ENCODE measurements at places on chromosomes 1 and 21.

GRCh38 chr1:190479050-190479397 is 1.4 kb upstream of the BRINP3 start:
- no peak for DNase-seq

DNA sequence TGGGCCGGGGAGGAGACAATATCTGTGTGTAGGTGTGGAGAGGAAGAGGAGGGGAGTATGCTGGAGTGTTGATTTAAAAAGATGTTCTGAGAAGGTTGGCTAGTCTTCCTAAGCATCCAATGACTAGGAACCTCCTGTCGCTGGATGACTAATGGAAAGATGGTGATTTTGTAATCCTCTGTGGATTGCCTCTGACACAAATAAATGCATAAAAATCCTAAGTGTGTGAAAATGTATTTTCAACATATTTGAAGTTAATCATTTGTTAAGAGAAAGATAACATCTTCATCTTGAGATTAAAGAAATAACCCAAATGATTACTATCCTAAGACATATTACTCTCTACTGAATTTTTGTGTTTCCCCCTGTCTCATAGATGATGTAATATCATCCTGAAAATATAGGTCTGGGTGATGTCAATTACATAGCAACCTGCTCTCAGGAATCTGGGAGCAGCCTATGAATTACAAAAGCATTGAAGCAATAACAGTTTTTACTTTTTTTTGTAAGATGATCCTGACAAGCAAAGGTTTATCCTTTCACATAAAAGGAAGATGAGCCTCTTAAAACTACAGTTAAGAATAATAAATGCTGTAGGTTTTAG is 220.5 kb upstream of the MAP1LC3C start:
- no peak for DNase-seq

- no peak for DNase-seq
Observed at GRCh38 chr1:85276978-85277639, 677 bp upstream of the BCL10 start.

DNA sequence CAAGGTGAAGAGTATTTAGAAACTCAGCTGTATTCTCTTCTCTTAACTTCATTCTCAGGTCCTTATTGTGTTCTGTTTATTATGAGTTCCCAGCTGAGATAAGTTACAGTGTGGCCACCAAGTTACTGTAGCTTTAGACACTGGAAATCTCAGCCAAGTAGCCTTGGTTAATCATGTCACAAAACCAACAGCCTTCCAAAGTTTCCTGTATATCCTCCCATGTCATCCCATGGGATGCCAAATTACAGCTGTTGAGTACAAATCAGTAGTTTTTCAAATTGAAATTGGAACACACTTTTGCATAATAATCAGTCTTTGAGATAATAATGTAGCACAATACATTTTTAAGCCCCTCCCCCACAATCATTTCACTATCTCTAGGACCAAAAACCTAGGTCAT is 10.7 kb downstream of the ADAMTS5 start:
- no peak for DNase-seq

- DNase-seq, result peak; percentile 17
Observed at GRCh38 chr1:184222652-184223052, 164.2 kb upstream of the C1orf21 start.

- DNase-seq, result no peak
Observed at GRCh38 chr21:44869781-44870747, 3.4 kb downstream of the PTTG1IP start.

GRCh38 chr1:26705788-26706311 is 10.0 kb downstream of the ARID1A start:
- no peak for DNase-seq

DNA sequence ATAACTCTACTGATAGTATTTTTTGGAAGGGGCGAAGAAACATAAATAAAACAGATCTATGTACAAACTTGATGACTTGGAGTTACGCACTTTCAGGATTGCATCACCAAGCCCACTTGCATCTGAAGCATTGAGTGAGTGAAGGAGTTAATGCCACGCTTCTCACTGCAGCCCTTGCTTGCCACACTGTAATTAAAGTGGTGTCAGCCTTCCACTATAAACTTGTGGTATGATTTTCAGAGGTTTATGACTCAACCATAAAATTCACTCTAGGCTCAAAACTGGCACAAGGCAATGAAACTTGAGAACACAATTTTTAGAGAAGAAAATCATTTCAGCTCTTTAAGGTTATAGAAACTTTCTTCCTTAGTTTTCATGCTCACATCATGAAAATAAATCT is 93.9 kb upstream of the PRMT6 start:
- no peak for DNase-seq

DNA sequence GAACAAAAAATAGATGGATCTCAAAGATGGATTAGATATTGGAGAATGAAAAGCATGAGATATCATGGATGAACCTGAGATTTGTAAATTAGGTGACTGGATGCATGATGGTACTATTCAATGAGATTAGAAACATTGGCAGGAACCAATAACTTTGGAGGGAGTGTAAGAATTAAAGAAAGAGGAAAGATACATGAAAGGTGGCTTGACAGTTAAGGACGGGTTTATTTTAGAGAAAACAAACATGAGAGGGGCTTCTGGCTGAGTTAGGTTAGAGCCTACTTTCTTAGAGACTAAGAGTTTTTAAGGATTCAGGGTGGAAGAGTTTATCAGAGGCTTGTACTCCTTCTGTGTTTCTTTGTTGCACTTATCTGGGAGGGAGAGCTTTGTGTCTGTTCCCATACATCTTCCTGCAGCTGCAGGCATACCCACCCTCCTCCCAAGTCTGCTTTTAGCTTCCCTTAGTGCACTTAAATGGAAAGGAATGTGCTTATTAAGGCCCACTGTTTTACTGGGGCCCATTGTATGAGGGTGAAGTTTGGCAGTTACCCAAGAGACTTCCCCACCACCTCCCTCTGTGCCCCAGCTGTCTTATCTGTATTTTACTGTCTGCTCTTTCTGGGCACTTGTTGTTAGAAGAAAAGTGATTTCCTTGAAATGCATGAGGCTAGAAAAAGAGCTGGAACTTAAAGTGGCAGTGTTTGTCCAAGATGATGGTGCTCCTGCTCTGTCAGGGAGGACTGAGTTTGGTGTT is 26.1 kb upstream of the CR2 start:
- DNase-seq, result no peak

GRCh38 chr21:28391938-28392849 is 600.5 kb downstream of the LTN1 start:
- no peak for DNase-seq

DNA sequence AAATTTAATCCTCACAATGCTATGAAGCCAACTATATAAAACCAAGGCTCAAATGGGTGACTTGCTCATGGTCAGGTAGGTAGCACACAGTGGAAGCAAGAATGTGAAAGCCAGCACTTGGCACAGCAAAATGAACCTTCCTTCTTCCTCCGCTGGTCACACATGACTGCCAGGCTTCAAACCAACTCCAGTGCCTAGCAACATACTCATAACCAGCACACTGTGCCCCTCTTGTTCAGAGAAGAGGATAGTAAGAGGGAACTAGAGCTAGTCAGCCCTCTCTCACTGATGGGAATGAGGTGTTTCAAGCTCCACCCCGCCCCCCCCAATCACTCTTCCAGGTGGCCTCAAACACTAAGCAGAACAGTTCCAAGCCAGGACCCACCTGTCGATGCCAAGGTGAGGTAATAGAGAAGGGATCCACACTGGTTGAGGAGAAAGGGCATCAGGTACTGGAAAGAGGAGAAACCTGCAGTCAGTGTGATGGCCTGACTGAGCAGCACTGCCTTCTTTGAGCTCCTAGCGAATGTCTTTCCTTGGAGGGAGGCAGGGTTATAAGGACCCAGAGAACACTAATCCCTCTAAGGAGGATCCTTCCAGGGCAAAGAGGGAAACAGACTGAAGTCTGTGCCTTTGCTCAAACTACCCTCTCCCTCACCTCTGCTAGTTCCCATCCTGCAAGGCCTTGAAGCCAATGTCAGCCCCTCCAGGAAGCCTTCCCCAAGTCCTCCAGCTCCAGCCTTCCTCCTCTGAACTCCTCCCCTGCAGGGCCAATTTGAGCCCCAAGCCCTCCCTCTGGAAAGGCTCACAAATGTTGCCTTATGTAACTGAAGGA is 1.2 kb downstream of the TMEM234 start:
- DNase-seq, result no peak

GRCh38 chr1:18820791-18821641 is 38.4 kb downstream of the TAS1R2 start:
- peak; percentile 61 for DNase-seq

DNA sequence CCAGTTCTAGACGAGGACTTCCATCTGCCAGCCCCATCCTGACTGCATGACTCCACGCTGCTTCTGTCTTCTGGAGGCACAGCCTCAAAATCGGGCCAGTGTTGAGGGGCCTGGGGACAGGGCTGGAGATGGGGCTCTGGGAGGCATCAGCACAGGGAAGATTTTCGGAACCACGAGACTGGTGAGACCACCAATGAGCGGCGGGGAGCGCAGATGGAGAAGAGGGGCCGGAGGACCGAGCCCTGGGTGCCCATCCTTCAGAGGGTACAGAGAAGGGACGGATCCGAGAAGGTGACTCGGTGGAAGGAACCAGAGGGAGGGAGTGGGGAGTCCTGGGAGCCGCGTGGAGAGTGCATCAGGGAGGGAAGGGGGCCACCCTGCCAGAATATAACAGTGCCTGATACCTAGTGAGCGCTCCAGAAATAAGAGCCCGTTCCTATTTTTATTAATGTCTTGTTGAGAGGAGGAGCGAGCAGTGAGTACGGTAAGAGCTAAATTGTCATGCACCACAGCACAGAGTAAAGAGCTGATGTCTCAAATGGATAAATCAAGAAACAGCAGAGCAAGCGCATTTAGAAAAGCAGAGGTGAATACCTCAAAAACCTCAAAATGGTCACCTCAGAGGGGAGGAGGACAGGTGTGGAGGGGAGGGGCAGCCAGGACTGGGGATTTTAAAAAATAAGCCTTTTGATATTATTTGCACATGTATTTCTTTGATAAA is 26.2 kb upstream of the KIF26B start:
- no peak for DNase-seq

GRCh38 chr21:45363921-45364467 is 41.0 kb upstream of the COL18A1 start:
- DNase-seq, result peak; percentile 12

GRCh38 chr1:27366411-27367159 is at the start of gene MAP3K6:
Gene MAP3K6, minus strand, starts transcription at chr1:27366961. Its CDS starts 364 bp downstream, at chr1:27366597.
- DNase-seq, result no peak

- no peak for DNase-seq
Observed at GRCh38 chr1:221913351-221913892, 171.5 kb upstream of the DUSP10 start.

DNA sequence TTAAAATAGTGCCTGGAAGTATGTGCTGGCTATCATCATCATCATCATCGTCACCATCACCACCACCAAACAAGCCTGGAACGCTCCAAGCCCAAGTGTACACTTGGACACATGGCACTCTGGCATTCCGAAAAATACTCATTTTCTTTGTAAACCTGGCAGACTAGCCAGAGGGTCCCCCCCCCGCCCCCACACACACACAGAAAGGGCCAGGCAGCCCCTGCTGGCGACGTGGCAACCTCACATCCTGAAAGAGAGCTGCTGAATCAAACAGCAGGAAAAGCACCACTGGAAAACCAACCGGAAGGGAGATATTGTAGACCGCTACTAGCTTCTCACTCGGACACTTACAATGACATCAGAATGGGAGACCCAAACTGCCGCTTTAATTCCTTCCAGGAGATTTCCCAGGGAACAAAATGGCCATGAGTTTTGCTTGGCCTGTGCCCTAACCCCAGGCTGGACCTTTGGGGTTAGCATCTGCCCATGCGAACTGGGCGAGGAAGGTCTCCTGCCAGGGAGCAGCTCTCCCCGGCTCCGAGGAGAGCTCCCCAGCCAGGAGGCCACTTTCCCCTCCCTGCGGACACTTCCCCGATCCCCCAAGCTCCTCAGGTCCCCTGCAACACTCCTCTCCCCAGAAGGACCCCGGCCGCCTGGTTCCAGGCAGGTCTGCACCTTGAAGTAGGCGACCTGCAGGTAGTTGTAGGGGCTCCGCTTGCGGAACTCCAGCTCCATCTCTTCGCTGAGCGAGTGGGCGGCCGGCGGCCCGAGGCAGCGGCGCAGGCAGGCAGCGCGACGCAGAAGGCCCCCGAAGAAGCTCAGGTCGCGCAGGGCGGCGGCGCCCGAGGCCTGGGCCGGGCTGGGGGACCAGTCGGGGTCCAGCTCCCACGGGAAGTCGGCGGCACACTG is 742 bp downstream of the P3H1 start:
- peak; percentile 55 for DNase-seq

DNA sequence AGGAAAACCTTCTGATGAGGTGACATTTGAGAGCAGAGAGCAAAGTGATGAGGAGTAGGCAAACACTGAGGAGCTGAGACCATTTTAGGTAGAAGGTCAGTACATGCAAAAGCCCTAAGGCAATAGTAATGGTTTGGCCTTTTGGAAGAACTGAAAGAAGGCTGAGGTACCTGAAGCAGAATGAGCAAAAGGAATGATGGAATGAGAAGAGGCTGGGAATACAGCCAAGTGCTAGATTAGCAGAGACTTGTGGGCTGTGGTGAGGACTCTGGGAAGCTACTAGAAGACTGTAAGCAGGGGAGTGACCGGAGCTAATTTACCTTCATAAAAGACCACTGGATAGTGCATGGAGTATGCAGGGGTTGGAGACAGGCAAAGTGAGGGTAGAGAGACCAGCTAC is 77.9 kb downstream of the GFI1 start:
- DNase-seq, result no peak

GRCh38 chr21:42500736-42501135 is 4.7 kb upstream of the RSPH1 start:
- no peak for DNase-seq

DNA sequence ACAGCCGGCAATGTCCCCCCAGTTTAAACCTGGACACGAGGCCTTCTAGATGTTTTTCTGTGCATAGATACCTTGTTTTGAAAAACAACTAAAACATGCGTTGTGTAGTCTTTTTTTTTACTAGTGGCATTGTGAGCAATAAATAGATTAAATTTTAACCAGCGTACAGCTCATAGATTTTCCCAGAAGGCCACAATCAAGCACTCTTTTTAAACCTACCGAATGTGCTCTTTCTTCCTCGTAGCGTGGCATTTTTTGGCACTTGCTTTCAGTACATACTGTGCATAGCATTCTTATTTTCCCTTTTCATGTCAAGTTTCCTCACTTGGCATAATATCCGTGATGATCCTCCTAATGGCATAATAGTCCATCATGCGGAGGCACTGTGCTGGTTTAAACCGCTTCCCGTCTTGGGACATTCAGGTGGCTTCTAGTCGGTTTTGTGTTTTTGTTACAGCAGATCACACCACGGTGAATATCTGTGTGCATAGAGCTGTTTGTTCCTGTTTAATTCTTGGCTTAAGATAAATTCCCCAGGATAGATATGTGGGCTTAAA is 95.3 kb downstream of the PDE9A start:
- DNase-seq, result no peak

GRCh38 chr1:221729771-221730330 is 12.0 kb downstream of the DUSP10 start:
- DNase-seq, result no peak

DNA sequence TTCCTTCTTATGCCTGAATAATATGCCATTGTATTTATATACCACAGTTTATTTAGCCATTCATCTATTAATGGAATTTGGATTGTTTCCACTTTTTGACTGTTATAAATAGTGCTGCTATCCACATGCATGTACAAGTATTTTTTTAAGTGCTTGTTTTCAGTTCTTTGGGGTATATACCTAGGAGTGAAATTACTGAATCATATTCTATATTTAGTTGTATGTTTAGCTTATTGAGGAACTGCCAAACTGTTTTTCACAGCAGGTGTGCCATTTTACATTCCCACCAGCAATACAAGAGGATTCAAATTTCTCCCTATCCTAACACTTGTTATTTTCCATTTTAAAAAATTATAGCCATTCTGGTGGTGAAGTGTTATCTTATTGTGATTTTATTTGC is 7.6 kb upstream of the HJV start:
- DNase-seq, result no peak
